ENCODE measurements at places on chromosomes 4 and X. TPM values are rescaled to one million over a fixed set of nuclear protein-coding genes. Genes with fewer than 3 reads are reported as not detected.

The MGARP gene
- not detected for total RNA-seq

The MFAP3L gene
- 33.7 TPM for total RNA-seq

The PABPC1L2B gene
- not detected for total RNA-seq

The BTC gene
- total RNA-seq = 0.95 TPM

The FANCB gene
- 0.17 TPM for total RNA-seq

The MTNR1A gene
- total RNA-seq = not detected

The PAGE4 gene
- total RNA-seq = not detected

The TXK gene
- total RNA-seq = 1.7 TPM

The JCHAIN gene
- total RNA-seq = 3.9 TPM

The TXLNG gene
- total RNA-seq = 8.1 TPM

The SPATA18 gene
- 1.6 TPM for total RNA-seq

The CXorf49 gene
- total RNA-seq = not detected

The CTAG1B gene
- total RNA-seq = not detected

The SSX4B gene
- total RNA-seq = not detected

The XAGE1A gene
- not detected for total RNA-seq

The GRID2 gene
- not detected for total RNA-seq

The HEPH gene
- 2.3 TPM for total RNA-seq

The CHRDL1 gene
- total RNA-seq = 0.18 TPM

The LINC00632 gene
- 1.5 TPM for total RNA-seq

The CWH43 gene
- total RNA-seq = 0.22 TPM

The RASL11B gene
- total RNA-seq = 0.42 TPM

The TEX13D gene
- total RNA-seq = not detected

The DGAT2L6 gene
- total RNA-seq = not detected

The BLTP1 gene
- total RNA-seq = 29.1 TPM

The CLDN34 gene
- not detected for total RNA-seq

The GNRHR gene
- total RNA-seq = not detected

The XK gene
- 1.1 TPM for total RNA-seq

The HDAC8 gene
- 19.4 TPM for total RNA-seq

The TKTL2 gene
- not detected for total RNA-seq

Measured in right lobe of liver (tissue), 6 donors.